ENCODE measurements at places on chromosomes 7 and 10.

DNA sequence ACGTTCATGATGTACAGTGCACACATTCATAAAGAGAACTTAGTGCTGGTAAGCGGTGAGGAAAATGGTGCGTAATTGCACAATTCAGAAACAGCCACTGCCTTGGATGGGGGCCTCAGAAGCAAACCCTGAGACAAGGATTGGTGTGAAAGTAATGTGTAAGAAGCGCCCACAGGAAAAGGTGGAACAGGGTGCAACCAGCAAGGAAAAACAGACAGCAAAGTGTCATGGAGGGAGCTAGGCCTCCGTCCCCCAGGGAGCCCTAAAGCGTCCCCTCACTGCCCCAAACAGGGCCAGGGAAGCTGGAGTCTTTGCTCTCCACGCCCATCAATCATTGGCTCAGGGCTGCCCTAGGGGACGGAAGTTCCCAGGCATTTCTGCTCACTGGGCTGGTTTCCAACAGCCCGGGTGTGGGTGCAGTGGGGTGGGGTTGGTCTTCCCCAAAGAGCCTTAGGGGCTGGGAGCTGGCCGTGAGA, 9.6 kb upstream of the C10orf105 start:
- no peak for DNase-seq

DNA sequence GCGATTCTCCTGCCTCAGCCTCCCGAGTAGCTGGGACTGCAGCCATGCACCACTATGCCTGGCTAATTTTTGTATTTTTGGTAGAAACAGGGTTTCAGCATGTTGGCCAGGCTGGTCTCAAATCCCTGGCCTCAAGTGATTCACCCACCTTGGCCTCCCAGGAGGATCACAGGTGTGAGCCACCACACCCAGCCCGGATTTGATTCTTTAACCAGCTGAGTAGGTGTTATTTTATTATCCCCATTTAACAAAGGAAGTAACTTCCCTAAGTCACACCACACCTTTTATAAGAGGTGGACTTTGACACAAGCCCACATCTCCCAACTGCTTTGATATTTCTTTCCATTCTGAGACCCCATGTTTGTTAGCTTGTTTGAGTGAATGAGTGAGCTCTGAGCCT, 25.0 kb downstream of the SLC25A28 start:
- DNase-seq = no peak

DNA sequence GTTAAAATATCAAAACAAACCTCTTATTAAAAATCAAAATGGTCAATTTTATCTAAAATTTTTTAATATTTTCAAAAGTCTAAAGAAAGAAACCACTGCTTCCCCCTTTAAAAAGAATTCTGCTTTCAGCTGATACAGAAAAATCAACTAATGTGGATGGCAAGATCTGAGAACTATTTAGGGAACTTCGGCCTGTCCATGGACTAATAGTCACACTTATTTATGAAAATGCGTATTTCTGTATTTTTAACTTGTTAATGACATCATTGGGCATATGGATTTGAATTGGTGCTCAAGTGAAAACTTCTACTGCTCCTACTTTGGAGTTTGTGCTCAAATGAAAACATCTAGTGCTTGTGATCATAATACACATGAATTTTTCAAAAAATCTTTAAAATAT, 31.9 kb downstream of the RNLS start:
- DNase-seq = no peak

DNA sequence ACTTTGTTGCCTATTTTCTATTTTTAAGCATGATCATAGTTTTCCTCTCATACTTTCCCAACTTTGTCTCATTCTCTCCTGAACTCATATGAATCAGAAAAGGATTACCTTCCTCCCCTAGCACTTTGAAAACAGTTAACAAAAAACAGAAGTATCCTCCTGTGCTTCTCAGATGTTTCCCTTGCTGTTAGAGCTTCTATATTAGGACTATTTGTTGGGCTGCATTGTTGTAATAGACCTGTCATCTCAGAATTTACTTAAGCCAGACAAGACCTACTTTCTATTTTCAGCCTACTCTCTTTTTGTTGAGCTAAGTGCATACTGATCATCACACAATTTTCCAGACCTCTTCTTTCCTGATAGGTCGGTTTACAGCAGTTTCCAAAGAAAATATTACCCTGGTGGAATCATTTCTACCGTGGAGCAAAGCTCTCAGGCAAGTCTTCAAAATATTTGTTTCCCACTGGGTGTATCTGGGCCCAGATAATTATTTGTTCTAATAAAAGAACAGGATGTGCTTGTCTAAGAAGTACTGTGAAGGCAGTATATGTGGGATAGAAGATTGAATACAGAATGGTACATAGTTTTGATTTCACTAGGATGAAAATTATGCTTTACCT, 411.9 kb upstream of the KLF6 start:
- no peak for DNase-seq

- DNase-seq = no peak
Measured at GRCh38 chr7:18497082-18497481, 1.5 kb downstream of the HDAC9 start.

DNA sequence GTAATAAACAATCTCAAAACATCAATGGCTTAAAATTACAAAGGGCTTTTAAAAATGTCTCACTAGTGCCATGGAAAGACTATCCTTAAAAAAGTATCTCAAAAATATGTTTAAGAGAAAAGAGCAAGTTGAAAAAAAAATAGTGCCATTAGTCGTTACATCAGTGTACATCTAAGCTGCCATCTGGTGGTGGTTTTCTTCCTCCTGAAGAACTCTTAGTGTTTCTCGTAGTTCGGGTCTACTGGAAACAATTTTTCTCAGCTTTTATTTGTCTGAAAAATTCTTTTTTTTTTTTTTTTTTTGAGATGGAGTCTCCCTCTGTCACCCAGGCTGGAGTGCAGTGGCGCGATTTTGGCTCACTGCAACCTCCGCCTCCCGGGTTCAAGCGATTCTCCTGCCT, 5.9 kb upstream of the GARIN1A start:
- no peak for DNase-seq
